GM12865 (cell line): ENCODE measurements at places on chromosomes 11 and 22.

- DNase-seq, result no peak
Measured at GRCh38 chr11:67376873-67377808, 3.7 kb upstream of the CLCF1 start.

- no peak for DNase-seq
Measured at GRCh38 chr22:39024519-39025308, 3.8 kb downstream of the APOBEC3D start.

DNA sequence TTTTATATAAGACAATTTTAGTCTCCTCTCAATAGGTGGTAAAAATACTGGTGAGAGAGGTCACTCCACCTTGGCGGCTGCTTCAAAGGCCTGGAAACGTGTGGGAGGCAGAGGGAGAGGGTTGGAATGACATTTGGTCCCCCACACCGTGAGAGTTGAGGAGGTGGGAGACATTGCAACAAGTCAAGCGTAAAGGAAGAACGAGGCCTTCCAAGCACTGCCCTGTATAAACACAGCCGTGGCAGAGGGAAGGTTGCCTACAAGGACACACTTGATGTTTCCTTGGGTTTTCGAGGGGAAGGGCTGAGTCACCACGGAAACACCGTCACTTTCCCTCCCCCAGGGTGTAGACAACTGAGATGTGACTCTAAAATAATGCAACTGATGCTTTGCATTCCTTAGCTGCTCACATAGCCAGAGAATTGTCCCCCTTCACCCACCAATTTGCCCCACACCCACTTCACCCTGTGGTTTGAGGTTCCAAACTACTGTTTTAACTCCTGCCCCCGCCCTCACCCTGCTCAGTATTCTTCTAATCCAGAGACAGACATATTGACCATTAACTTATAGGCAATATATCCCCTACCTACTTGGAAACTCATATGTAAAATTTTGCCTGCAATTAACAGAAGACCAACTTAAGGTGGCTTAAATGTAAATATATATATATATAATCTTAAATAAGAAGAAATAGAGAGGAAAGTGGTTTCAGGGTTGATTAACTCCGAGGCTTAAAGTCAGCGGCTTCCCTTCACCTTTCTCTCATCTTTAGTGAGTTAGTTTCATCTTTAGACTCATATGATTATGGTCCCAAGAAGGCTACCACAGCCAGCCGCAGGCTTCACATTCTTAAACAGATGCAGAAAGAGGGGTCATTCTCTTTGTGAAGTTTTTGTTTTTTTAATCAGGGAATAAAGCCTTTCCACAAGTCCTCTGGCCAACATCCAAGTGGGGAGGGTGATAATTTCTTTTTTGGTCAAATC, 54.1 kb upstream of the BDNF start:
- DNase-seq, result peak; percentile 31

DNA sequence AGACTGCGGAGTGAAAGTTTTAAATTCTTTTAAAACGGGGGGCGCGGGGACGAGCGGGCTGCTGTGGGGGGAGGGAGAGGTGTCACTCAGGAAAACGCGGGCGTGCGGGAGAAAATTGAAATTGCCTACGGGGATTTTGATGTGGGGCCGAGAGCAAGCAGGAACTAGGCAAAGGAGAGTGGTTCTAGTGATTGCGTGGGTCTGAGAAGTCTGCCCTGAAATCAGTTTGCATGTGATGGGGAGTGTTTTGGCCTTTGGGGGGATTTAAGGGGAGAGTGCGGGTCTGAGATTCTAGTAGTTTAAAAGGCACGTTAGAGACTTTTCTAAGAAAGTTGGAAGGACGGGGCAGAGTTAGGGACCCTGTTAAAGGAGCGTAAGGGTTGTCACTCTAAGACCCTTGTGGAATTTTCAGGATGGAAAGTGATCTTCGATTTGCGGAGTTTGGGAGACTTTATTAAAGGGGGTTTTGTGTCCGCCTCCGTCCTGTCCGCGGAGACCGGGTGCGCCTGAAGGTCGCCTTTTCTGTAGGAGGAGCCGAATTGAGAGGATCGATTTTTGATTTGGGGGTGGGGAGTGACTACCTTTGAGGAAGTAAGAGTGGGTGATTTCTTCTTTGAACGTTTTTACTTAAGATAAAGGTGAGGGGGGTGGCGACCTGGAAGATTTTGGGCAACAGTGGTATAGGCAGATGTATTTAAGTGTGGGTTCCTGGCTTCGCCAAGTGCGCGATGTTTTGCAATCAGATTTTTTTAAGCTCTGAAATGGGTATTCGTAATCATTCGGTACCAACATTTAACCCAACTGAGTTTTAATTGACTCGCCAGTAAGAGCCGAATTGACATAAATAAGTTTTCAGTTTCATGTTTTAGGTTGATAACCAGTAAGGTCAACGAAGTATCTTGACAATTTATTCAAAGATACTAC, 1.1 kb downstream of the EED start:
- DNase-seq, result peak; percentile 62

DNA sequence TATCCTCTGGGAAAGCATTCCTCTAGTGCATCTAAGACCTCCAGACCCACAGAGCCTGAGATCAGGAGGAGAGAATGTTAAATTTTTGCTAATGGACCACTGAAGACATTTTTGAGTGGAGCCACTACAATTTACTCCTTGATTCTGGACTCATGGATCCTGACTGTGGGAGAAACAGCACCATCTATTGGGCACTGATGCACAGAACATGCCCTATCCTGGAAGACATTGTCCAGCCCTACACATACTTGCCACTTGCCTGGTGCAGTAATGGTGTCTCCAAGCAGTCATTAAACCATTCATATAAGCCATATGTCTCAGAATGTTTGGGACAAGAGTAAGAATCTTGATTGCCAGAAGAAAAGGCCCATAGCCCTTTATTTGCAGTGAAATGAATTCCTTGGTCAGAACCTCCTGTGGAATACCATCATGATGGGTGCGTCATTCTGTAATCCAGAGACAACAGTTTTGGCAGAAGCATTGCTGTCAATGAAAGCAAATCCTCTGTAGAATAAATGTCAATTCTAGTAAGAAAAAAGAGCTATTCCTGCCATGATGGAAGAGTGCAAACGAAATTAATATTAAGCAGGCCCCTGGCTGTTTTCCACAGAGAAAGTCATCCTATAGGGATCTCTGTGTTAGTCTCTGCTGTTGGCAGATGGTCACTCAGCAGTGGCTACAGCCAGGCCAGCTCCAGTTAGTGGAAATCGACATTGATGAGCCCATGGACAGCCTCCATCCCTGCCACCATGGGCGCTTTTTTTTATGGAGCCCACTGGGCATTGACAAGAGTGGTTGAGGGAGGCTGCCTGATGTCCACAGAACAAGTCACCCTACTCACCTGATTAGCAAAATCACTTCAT, 43.5 kb downstream of the GGTLC2 start:
- DNase-seq, result peak; percentile 48

GRCh38 chr11:45847911-45848316, 639 bp downstream of the CRY2 start:
- DNase-seq, result peak; percentile 70

DNA sequence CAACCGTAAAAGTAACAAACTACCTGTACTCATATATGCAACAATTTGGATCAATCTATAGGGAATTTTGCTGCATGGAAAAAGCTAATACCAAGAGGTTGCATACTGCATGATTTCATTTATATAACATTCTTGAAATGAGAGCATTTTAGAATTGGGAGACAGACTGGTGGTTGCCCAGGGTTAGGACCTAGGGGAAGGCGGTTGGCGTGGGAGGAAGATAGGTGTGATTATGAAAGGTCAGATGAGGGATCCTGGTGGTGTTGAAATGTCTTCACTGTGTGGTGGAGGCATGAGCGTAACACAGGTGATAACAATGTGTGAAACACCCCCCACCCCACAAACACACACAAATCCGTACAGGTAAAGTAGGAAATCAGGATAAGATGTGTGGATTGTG, 176.6 kb upstream of the ZBED5 start:
- no peak for DNase-seq

GRCh38 chr22:50118557-50119168, 28.9 kb downstream of the MOV10L1 start:
- DNase-seq, result no peak

- DNase-seq, result peak; percentile 59
Measured at GRCh38 chr11:58775066-58775708, 43.4 kb upstream of the GLYAT start.

- no peak for DNase-seq
Measured at GRCh38 chr22:48968201-48968959, 859.3 kb downstream of the BRD1 start.

- DNase-seq, result no peak
Measured at GRCh38 chr11:75602951-75603350, 40.9 kb downstream of the SERPINH1 start.

GRCh38 chr22:20650294-20651207, 123.4 kb upstream of the SERPIND1 start:
- no peak for DNase-seq

DNA sequence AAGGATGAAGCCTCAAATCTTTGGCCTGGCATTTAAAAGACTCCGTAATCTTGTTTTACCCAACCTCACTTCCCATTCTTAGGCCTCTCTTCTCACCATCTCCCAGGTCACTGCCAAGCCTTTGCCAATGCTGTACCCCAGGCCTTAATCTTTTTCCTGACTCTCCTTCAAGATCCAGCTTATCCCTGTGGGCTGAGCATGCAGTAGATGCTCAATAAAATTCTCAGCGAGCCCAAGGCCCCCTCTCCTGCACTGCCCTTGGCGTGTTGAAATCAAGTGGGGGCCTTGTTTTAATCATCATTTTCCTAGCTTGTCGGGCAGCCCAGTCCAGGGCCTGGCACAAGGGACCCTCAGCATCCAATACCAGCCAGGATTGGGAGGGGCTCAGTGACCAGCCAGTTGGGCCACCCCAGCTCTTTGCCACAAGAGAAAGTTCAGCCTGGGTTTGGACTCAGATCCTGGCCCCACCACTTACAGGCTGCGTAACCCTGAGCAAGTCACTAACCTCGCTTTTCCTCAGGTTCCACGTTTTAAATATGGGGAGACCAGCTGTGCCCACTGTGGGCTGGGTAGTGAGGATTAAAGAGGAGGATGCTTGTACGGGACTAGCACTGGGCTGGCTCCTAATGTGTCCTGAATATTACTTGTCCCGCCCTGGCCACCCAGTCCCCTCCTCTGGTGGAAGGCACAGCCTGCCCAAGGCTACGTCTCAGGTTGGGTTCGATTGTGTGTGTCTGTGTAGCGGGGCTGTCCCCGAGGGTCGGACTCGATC, 943 bp upstream of the YWHAH start:
- no peak for DNase-seq

DNA sequence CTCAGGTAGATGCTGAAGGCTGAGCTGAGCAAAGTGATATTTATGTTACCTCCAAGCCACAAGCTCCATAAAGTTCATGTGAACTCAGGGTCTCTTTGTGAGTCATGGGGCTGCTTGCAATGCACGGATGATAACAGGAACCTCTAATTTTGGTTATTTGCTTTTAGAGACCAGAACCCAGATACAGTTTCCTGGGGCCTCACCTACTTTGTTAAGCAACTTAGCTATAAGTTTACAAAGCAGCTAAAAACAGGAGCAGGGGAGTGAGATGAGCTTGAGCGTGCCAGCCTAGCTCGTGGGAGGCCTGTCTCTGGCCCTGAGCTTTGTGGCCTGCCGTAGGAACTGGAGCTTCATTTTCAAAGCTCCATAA, 29.2 kb downstream of the SREBF2 start:
- peak; percentile 85 for DNase-seq

GRCh38 chr22:24592851-24593558, at the start of gene LRRC75B:
LRRC75B (minus strand) TSS chr22:24593073; CDS start chr22:24593039, 34 bp downstream.
- DNase-seq, result peak; percentile 67

GRCh38 chr11:35525501-35526175, at the start of gene PAMR1:
PAMR1 (minus strand) TSS chr11:35525616; CDS start chr11:35525585, 31 bp downstream.
- DNase-seq, result no peak

- DNase-seq, result no peak
Measured at GRCh38 chr11:2804189-2804588, 81.4 kb downstream of the CDKN1C start.

GRCh38 chr22:48803948-48804810, 1023.5 kb downstream of the BRD1 start:
- DNase-seq, result no peak

GRCh38 chr11:91641153-91641552, 583.5 kb upstream of the FAT3 start:
- DNase-seq, result peak; percentile 61

DNA sequence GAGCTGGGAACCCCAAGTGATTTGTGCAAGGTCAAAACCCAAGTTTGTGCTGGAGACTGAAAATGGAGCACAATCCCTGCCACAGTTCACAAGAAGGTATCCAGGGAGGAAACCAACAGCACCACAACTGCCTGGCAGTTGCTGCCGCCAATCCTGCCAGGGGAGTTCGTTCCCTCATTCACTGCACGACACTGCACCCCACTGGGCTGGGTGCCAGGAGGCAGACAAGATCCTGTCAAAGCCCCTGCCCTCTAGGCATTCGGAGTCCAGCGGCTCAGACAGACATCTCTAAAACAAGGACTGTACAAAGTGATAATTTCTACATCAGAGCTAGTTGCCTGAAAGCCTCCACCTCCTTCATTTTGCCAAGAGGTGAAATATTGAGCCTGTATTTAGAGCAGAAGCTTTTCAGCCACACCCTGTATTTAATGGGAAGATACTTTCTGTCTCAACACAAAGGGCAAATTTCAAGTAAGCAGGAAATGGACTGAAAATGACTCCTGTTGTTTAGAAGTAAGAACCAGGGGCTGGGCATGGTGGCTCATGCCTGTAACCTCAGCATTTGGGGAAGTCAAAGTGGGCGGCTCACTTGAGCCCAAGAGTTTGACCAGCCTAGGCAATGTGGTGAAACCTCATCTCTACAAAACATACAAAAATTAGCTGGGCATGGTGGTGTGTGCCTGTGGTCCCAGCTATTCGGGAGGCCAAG, 277.4 kb upstream of the NARS2 start:
- no peak for DNase-seq

- DNase-seq, result peak; percentile 38
Measured at GRCh38 chr11:6196396-6196795, 2.6 kb upstream of the OR52W1 start.

GRCh38 chr11:17707830-17708229, 11.5 kb upstream of the MYOD1 start:
- no peak for DNase-seq

- no peak for DNase-seq
Measured at GRCh38 chr11:134528453-134528852, 116.4 kb upstream of the B3GAT1 start.

DNA sequence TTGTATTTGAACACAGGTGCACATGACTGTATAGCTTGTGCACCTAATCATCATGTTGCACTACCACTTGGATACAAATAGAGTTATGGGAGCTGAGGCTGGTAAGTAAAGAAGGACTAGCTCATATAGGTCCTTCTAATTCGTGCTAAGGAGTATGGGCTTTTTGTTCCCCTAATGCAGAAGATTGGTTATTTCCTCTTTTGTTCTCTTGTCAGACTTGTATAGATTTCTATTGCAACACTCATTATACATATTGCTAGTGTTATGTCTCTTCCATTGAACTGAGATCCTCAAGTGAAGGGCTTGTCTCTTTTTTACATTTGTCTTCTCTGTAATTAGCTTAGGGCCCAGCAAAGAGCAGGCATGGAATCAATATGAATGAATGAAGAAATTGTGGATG, 54.1 kb upstream of the ARHGAP20 start:
- no peak for DNase-seq

- peak; percentile 51 for DNase-seq
Measured at GRCh38 chr11:47348859-47349258, 3.6 kb downstream of the MYBPC3 start.

GRCh38 chr22:26168330-26168851, 871 bp upstream of the SEZ6L start:
- DNase-seq, result no peak

- DNase-seq, result no peak
Measured at GRCh38 chr22:27073601-27074425, 416.4 kb downstream of the MIAT start.

- peak; percentile 71 for DNase-seq
Measured at GRCh38 chr11:119338318-119338890, 2.3 kb downstream of the C1QTNF5 start.
